Fibroblast of gingiva (primary cell): ENCODE measurements at places on chromosomes 13 and 19.

- peak; percentile 38 for DNase-seq
Measured at GRCh38 chr13:42970824-42971690, 21.0 kb downstream of the EPSTI1 start.

GRCh38 chr19:54189145-54189734 lies at the start of gene MBOAT7:
Gene MBOAT7, minus strand, starts transcription at chr19:54189580. Its CDS starts 1,072 bp downstream, at chr19:54188508.
- DNase-seq, result no peak

DNA sequence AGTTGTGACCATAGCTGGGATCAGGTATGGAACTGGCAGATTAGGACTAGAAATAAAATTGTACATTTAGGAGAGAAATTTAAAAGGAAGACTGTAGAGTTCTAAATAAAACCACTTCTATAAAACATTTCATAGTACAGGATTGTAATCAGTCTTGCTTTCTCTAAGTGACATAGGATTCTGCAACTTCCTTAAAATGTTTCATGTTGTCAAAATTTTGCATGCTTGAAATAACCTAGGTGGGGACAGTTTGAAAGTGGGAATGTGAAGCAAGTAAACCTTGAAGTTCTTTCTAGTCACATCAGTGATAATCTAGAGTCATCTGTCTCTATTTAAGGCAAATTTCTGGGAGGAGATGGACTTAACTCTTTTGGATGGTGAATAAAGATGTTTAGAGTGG lies 6.7 kb downstream of the TM9SF2 start:
- DNase-seq, result no peak

DNA sequence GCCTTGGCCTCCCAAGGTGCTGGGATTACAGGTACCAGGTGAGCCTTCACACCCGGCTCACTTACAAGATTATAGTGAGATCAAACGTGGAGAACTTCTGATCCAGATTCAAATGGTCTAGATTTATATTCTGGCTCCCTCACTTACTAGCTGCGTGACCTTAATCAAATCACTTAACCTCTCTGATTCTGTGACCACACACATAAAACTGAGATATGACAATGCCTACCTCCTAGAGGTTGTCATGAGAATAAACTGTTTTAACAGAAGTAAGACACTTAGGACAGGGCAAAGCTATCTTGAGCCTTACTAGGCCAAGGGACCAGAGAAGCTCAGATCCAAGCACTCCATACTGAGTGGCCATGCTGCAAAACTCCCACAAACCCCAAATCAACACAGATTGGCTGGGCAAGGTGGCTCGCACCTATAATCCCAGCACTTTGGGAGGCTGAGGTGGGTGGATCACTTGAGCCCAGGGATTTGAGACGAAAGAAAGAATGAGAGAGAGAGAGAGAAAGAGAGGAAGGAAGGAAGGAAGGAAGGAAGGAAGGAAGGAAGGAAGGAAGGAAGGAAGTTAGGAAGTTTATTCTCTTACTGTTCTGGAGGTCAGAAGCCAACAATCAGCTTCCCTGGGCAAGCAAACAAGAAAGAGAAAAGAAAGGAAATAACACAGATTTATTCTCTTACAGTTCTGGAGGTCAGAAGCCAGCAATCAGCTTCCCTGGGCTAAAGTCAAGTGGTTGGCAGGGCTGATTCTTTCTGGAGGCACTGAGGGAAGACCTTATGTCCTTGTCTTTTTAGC lies 46.1 kb upstream of the MAP3K10 start:
- DNase-seq, result no peak

DNA sequence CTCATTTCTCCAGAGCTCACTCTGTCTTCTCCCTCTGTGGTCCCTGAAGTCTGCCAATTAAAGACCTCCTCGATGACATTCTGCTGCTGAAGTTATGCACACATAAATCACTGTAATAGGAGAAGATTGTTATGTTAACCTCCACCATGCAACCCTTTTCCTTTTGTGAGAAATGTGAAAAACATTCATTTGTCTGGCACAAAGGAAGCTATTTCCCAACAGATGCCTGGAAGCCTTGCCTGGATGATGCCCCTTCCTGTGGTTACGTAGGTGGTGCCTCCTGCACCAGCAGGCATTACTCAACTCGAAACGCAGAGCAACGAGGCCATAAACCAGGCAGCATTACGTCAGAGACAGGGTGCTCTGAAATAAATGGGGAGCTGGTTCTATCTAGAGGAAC lies 327.4 kb upstream of the ZNF507 start:
- no peak for DNase-seq

GRCh38 chr13:46551410-46552302 lies 1.3 kb upstream of the LRCH1 start:
- DNase-seq, result peak; percentile 71

DNA sequence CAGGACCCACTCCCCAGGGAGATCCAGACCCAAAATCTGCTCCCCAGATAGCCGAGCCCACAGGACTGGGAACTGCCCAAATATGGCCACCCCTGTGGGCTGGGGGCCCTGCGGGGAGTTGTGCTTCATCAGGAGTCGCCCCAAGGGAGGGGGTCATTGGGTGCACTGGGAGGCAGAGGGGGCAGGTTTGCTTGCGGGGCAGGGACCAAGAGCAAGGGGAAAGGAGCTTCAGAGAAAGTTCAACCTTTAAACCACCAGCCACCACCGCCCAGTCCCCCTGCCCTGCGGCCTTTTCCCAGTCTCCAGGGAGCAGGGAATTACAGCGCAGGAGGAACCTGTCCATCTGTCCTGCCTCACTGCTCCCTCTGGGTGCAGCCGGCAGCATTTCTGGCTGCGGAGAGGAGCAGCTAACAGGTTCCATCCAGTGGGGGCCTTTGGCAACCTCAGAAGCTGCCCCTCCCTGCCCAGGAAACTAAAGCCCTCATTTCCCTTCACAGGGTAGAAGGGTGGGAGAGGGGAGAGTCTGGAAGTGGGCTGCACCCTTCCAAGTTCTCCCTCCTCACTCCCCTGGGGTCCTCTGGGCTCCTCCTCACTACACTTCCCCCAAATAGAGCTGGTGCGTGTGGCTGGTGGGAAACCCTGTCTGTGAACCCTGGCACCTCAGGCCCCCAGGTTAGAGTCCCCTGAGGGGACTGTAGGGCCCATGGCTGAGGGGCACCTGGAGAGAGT lies 13.8 kb upstream of the ASF1B start:
- DNase-seq, result no peak

DNA sequence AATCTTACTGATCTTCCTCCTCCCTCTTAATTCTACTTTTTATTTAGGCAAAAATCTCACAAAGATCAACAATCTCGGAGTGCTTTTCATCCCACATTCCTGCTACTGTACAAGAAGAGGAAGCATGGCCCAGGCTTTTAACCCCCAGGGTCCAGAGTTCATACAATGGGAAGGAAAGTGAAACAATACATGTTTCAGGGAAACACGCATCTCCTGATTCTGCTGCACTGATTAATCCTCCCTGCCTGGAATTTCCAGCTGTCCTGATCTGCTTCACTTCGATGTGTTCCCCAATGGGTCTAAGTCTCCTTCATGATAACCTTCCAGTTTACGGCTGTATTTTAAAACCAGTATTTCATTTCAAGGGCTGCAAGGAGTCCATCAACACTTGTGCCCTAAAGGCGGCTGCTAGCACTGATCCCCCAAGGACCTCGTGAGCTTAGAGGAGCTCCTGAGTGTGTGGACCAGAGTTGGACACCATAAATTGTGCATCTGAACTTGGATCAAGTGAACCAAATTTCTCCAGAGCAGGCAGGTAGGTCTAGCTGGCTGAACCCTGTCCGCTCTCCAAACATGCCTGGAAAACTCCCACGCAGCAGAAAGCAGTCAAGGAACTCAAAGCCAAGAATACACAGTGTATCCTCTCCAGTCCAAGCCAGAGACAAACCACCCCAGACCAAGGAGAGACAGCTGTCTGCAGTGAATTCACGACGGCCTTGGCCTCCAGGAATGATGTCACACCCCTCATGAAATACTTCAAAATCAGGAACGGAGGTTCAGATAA lies 44.3 kb downstream of the COL4A1 start:
- DNase-seq, result no peak

DNA sequence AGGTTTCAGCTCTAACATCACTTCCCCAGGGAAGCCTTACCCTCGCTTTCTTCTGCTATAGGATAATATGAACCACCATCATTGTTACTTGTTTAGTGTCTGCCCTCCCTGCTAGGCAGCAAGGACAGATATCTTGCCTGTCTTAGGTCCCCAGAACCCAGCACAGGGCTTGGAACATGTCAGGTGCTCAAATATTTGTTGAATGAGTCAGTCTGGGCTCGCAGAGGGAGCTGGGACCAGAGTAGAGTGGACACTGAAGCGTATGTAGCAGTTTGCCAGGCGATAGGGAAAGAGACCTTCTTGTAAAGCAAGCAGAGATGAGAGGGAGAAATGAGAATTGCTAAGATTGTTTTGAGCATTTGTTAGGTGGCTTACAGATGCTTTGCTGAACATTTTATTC lies 11.7 kb downstream of the BCKDHA start:
- DNase-seq, result no peak

- no peak for DNase-seq
Measured at GRCh38 chr13:70884196-70884595, 775.9 kb upstream of the KLHL1 start.

DNA sequence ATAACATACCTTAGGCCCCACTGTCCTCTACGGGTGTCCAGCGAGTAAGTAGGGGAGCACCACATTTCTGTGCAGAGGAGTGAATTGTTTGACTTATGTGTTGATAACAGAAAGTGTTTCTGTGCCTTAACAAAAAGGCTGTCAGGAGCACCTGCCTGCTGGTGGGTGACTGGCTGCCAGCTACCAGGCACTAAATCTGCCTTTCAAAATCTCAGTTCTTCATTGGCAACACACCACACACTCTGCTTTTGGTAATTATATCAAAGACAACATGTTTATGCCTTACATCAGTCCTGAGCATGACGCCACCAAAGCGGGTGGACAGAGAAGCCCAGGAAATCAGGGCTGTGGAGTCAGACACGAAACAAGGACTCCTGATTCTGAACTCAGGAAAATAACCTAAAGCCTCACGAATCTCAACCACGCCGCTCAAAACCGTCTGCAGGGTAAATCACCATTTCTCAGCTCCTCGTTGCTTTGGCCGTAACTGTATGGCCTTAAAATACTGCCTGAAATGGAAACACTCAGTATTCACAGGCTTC lies 105.2 kb upstream of the SOX1 start:
- DNase-seq, result no peak

- peak; percentile 7 for DNase-seq
Measured at GRCh38 chr19:32469795-32470194, 64.2 kb downstream of the DPY19L3 start.

- DNase-seq, result peak; percentile 14
Measured at GRCh38 chr13:90171649-90172048, 1175.8 kb upstream of the MIR17HG start.

- DNase-seq, result peak; percentile 94
Measured at GRCh38 chr13:77833331-77833863, 85.2 kb downstream of the EDNRB start.

DNA sequence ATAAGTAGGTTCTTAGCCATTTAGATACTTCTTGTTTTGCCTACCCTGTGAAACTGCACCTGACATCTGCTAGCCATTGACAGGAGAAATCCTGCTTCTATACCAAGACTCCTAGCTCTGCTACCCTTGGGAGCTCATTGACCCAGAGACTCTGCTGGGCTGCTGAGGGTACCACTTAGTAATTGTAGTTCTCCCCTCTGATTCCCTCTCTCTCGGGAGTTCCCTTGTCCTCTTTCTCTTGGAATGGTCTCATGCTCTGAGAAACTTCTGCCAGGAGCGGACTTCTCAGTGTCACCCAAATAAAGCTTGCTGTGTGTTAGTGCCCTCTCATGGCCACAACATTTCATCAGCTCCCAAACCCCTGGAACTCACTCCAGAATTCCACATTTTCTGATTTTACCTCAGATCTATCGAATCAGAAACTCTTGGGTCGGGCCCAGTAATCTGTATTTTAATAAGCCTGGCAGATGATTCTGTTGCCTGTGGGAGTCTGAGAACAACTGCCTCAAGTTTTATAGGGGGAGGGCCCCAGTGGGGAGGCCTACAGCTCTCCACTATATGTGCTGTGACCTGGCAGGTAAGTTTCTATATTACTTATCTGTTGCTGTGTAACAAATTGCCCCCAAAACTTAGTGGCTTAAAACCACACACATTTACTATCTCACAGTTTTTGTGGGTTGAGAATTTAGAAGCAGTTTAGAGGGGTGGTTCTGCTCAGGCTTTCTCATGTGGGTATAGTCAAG lies 221.1 kb downstream of the TDRD3 start:
- DNase-seq, result peak; percentile 47

- DNase-seq, result no peak
Measured at GRCh38 chr13:51502153-51502651, 49.4 kb upstream of the INTS6 start.

GRCh38 chr13:65653613-65654012 lies 1576.5 kb downstream of the PCDH9 start:
- DNase-seq, result no peak

DNA sequence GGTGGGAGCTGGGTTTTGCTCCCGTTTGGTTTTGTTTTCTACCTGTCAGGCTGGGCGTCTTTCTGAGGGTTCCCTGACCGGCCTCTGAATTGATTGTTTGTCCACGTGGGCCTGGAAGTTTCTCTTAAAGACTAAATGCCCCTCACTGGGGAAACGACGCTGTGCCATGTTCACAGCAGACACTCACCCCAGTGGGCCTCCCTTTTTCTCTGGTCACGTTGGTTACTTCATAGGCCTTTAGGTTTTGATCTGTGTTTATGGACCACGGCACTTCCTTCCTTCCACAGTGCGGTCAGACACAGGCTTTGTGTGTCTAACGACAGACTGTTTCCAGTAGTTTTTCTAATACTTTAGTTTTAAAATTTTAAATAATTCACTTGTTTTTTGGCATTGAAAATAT lies 20.1 kb upstream of the NDUFS7 start:
- no peak for DNase-seq

DNA sequence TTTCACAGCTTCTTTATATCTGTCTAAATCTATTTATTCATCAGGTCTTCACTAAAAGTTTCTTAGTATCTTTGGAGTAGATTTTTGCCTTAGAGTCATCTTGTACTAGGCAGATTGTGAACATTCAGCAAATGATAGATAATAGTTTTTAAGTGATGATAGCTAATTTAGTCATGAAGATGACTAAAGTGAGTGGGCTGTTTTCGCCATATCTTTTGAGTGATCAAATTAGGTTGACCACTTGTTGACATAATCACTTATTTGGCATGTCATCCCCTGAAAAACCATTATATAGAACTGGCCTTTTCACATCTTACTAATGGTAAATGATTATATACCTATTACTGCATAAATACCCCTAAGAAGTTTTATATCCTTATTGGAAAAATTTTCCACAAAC lies 999.2 kb downstream of the PCDH17 start:
- no peak for DNase-seq

- no peak for DNase-seq
Measured at GRCh38 chr13:90968166-90968904, 379.2 kb upstream of the MIR17HG start.

- no peak for DNase-seq
Measured at GRCh38 chr13:85367887-85368286, 431.3 kb downstream of the SLITRK6 start.

GRCh38 chr13:98676239-98676638 lies 76.2 kb downstream of the SLC15A1 start:
- no peak for DNase-seq

DNA sequence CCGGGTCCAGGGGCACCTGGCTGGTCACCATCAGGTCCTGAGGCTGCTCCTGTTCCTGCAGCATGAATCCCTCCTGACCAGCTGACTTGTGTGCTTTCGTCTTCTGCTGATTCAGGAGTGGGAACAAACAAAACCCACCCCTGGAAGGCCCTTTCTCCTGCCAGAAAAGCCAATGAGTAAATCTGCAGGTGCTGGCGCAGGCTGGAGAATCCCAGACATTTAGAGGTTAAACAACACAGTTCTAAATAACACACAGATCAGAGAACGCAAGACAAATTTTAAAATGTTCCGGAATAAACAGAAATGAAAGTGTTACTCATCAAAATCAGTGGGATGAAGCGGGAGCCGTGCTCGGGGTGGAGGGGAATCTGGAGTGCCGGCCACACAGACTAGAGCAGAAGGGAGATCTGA lies 60.6 kb upstream of the C13orf46 start:
- no peak for DNase-seq

GRCh38 chr19:3275583-3276340 lies 51.3 kb downstream of the CELF5 start:
- peak; percentile 66 for DNase-seq
